ENCODE measurements at places on chromosomes 11 and 22.

DNA sequence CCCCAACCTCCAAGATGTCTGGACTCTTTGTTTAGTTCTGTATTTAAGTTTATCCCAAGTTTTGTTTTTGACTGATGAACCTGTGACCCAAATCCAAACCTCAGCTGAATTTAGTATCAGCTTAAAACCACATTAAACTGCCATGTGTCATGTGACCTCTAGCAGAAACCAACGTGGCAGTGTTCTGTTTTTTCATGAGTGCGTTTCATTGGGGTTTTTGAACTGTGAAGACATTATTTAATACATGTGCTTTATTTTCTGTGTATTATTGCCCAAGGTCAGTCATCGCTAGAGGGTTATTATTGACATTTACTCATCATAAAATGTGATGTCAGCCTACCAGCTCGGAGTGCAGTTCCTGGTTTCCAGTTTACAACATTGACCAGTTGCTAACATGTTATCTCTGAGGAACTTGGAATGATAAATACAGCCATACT, 1.8 kb downstream of the TLCD5 start:
- DNase-seq = no peak

DNA sequence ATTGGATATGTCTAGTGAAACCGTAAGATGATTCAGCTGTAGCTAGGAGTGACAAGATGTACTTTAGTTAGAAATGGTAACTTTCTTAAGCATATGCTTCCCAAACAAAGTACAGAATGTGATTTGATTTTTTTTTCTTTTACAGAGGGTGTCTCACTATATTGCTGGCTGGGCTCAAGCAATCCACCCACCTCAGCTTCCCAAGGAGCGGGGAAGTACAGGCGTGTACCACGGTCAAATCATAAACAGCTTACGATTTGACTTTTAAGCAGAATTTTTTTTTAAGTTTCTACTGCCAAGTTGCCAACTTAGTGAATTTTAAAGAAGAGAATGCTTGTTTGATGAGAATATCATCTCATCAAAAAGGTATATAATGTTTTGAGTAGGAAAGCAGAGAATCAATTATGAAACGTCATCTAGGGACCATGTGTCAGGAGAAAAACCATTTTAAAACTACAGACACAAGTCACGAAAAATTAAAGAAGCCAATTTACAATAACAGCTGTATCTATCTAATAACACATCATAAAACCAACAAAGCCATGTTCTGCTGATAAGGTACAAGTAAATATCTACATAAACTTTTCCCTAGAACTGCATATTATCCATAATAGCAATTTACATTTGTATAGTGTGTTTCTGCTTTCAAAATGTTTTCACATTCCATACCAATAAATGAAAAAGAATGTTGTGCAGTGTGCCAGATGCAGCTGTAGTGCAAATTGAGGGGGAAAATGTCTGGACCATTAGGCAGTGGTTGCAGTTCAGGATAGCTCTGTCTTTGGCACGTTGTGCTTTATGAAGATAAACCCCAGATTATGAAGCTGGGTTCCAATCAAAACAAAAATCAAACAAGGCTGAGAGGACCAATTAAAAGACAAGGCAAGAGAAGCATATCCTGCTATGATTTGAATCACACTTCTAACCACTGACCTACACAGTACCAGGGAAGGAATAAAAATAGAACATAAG, 33.7 kb upstream of the USP47 start:
- DNase-seq = no peak

DNA sequence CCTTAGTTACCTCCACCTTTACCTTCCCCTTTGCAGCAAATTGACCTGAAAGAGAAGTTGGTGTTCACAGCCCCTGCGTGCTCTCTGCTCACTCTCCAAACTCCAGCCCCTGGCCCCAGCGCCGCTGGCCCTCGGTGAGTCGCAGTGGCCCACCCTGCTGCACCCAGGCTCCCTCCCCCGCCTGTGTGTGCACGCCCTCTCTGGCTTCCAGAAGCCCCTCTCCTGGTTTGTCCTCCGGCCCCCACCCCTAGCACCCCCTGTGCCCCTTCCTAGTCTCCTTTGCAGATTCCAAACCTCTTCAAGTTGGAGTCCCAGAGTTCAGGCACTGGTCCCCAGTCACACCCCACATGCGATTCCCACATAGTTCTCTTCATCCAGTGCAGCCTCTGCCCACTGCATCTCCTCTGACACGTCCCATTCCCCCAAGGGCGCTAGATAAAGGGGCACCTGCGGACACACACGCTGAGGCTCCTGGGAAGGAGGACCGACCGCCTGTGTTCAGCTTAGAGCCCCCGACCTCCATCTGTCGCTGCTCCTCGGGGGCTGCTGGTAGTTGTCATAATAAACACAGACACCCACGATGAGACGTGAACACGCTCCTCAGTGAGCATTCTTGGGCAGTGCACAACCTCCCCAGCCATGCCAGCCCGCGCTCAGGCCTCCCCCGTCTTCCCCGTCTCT, 1.5 kb upstream of the PHRF1 start:
- peak; percentile 23 for DNase-seq

DNA sequence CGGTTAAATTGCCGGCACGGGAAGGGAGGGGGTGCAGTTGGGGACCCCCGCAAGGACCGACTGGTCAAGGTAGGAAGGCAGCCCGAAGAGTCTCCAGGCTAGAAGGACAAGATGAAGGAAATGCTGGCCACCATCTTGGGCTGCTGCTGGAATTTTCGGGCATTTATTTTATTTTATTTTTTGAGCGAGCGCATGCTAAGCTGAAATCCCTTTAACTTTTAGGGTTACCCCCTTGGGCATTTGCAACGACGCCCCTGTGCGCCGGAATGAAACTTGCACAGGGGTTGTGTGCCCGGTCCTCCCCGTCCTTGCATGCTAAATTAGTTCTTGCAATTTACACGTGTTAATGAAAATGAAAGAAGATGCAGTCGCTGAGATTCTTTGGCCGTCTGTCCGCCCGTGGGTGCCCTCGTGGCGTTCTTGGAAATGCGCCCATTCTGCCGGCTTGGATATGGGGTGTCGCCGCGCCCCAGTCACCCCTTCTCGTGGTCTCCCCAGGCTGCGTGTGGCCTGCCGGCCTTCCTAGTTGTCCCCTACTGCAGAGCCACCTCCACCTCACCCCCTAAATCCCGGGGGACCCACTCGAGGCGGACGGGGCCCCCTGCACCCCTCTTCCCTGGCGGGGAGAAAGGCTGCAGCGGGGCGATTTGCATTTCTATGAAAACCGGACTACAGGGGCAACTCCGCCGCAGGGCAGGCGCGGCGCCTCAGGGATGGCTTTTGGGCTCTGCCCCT, 529 bp upstream of the CCND1 start:
- DNase-seq = peak; percentile 26

DNA sequence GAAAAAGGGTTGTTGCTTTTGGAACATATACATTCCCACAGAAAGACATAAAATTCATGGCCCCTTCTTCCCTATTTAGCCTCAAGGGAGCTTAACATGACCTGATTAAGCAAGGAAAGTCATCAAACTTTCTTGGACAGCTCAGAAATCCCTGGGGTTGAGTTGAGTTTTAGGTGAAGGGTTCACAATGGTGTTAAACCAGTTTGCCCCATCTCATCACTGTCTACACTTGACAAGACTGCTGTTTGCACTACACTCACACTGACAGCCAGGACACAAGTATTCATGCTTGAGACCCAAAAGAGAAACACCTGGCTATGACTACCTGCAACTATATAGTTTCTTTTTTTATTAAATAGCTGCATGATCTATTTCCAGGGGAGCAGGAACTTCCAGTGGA, 209.8 kb upstream of the TMEM45B start:
- no peak for DNase-seq

DNA sequence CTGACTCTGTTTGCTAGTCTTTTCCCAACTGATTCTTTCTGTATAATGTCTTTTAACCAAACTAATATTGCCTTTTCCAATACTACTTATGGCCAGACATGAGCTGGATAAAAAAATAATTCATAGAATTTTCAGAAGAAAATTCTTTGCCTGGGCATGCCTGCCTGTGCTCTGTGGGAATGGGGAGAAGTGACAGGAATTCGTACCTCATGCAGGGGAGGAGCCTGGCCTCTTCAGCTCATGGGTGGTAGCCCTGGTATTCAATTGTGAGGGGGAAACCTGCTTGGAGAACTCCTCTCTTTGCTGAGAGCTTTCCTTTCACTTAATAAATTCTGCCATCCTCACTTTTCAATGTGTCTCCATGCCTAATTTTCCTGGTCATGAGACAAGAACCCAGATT, 928.8 kb downstream of the FAM181B start:
- DNase-seq = no peak

DNA sequence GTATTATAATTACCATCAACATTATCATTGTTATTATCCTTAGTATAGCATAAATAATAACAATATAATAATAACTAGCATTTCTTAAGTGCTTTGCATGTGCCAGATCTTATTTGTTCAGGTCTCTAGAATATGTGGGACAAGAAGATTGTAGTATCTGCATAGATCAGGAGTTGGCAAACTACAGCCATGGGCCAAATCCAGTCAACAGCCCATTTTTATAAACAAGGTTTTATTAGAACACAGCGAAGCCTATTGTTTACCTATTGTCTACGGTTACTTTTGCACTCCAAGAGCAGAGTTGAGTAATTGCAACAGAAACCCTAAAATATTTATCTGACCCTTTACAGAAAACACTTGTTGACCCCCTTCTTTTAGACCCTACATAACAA, 81.4 kb downstream of the SLC1A2 start:
- DNase-seq = no peak

DNA sequence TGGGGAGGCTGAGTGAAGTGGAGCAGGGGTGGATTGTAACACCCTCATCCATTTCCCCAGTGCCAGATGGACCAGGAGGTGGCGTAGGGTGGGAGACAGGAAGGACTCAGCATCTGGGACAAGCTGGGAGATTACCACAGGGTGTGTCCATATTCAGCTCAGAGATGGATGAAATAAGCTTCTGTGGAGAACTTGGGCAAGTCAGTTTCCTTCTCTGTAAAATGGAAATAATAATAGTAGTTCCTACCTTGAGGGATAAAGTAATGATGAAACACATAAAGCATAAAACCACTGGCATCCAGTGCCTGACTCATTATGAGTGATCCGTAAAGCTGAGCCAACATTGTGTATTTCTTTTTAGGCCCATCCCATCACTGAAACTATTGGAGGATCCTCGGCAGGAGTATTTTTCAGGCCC, 607 bp upstream of the ROBO4 start:
- no peak for DNase-seq

- DNase-seq = no peak
These were observed 88.9 kb downstream of the ARFGAP2 start for GRCh38 chr11:47087801-47088200.

DNA sequence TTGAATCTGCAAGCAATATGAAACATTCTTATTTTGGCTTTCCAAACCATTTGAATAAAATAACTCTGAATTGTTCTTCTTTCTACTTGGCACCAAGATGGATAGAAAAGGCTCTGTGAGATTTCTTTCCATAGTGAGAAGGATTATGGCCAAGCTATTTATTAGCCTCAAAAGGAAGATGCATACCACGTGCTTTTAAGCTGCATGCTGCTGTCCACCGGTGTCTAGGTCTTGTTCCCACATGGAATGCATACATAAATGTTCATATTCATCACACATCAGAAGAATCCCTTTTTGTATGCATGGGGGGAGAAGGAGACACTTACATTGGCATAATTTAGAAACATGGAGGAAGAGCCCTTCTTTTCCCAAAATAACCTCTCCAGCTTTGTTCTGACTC, 273.4 kb downstream of the FAM76B start:
- no peak for DNase-seq

- no peak for DNase-seq
These were observed 765.1 kb downstream of the KCNA4 start for GRCh38 chr11:29251738-29252137.

DNA sequence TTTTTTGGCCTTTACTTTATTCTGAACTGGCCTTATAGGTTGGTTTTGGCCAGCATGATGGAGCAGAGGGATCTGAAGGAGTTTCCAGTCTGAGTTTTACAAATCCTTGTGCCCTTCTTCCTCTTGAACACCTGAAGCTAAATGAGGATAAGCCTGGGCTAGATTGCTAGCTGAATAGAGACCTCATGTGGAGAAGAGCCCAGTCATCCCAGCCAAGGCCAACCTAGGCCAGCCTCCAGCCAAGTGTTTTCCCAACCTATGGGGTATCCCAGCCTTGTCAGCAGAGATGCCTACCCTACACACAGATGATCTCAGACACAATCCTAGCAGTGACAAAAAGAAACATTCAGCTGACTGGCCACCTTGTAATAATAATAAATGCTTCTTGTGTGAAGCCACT, 966 bp upstream of the CASP12 start:
- DNase-seq = no peak

DNA sequence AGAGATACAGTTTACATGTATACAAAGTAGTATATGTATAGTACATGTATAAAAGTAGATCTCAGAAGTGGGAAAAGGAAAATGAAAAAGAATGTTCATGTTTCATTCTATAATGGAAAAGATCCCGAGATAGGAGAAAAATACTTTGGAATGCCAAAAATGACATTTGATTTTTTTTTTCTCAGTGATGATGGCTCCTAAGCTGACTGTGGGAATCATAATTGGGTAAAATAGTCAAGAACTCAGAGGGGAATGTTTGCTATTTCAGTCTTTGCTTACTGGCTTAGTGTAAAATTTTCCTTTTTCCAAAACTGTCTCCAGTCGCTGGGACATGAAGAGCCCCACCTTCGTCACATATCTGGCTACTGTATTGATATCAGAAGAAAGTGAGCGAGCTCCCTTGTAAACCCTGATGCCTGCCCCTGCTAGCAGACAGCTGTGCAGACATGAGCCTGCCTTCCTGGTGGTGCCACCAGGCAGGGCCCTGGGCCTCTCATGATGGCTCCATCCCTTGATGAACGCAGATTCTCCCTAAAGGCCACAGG, 944.6 kb downstream of the NTM start:
- no peak for DNase-seq

DNA sequence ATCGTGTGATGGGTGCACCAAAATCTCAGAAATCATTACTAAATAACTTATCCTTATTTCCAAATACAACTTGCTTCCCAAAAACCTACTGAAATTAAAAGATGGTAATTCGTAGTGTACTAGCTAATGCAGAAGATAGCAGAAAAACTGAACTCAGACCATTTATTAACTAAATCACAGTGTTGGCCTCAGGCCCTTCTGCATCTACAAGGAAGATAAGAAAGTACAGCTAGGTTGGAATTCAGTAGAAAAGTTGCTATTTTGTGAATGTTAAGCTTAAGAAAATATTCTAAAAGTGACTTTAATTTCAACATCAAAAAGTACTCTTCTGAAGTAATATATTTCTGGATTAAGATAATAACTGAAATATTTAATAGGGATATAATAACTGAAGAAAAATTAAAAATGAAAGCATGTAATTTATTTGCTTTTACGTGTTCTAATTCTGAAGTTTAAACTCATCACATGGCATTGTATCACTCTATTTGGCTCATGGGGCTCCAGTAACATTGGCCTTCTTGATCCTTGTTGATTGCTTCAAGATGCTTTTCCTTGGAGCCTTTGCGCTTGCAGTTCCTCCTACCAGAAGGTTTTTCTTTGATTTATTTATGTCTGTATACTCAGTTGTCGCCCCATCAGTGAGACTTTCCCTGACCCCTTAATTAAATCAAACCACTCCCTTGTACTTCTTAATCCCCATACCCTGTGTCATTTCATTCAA, 847.9 kb upstream of the ANO3 start:
- no peak for DNase-seq

- DNase-seq = no peak
These were observed 78.2 kb downstream of the PPFIBP2 start for GRCh38 chr11:7591987-7592386.

- DNase-seq = no peak
These were observed 10.5 kb downstream of the UCP2 start for GRCh38 chr11:73972187-73972586.

GRCh38 chr11:121376130-121376529, 76.0 kb upstream of the SORL1 start:
- no peak for DNase-seq

- peak; percentile 46 for DNase-seq
These were observed 1.2 kb downstream of the DDX17 start for GRCh38 chr22:38504731-38505540.
